HFFc6 (cell line): ENCODE measurements at places on chromosomes 4 and X. TPM values are rescaled to one million over a fixed set of nuclear protein-coding genes. Genes with fewer than 3 reads are reported as not detected.
A peak's percentile ranks its signal among the peaks of the same experiment; 100 is the strongest.

DNA sequence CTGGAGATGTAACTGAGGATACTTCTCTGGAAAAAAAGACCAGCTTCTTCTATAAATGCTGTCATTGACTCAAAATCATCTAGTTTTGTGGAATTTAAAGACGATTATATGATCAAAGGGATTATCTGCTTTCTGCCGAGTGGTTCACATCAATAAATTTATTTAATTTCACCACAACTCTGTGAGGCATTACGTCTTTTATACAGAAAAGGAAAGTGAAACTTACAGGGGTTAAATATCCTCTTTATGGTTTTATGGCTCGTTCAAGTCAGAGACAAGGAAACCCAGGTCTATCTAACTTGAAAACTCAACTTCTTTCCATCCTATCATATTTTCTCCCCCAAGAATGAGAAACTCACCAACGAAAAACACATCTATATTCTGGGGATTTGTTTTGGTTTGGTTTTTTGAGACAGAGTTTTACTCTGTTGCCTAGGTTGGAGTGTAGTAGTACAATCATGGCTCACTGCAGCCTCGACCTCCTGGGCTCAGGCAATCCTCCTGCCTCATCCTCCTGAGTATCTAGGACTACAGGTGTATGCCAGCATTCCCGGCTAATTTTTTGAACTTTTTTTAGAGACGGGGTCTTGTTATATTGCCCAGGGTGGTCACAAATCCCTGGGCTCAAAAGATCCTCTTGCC, 377.9 kb upstream of the EMCN start:
- H3K4me1 ChIP-seq = peaks cover 15% of the 10 kb centered on the region; the same call in 1 of the 2 replicates
- no peaks in the 10 kb centered on the region for H3K27me3 ChIP-seq
- DNase-seq = no peak
- H3K36me3 ChIP-seq = no peaks in the 10 kb centered on the region
- H3K27ac ChIP-seq = peak overlapping the region; percentile 37; the same call in 1 of the 2 replicates

GRCh38 chr4:121216461-121216860, 52.3 kb upstream of the TNIP3 start:
- no peak for DNase-seq
- H3K27me3 ChIP-seq = 0 out of 2 replicates have a peak, but pooled peaks cover 2% of the 10 kb centered on the region
- no peak overlapping the region for H3K27ac ChIP-seq
- H3K4me3 ChIP-seq = no peak overlapping the region
- H3K4me1 ChIP-seq = peaks cover 34% of the 10 kb centered on the region

GRCh38 chr4:38610521-38610920, 53.5 kb upstream of the KLF3 start:
- H3K4me3 ChIP-seq = no peak overlapping the region
- no peak for DNase-seq
- H3K27me3 ChIP-seq = peaks cover 10% of the 10 kb centered on the region
- H3K4me1 ChIP-seq = no peaks in the 10 kb centered on the region; the same call in 1 of the 2 replicates
- no peak overlapping the region for H3K27ac ChIP-seq

DNA sequence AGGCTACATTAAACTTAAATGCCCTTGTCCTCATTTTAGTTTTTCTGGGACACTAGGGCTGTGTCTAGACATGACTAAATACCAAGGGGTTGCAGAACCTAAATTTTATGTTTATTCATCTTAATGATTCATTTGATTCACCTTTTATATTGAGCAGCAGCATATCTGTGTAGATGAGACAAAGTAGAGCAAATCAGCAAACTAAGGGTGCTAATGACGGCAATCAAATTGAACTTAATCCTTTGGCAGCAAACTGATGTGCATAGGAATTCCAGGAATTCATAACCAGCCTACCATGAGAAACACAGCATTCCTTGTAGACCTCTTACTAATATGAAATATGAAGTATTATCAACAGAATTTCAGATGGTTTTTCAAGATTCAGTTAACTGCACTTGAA, 25.1 kb downstream of the EPHA5 start:
- H3K4me3 ChIP-seq = no peak overlapping the region
- no peak overlapping the region for H3K27ac ChIP-seq
- no peaks in the 10 kb centered on the region for H3K4me1 ChIP-seq

DNA sequence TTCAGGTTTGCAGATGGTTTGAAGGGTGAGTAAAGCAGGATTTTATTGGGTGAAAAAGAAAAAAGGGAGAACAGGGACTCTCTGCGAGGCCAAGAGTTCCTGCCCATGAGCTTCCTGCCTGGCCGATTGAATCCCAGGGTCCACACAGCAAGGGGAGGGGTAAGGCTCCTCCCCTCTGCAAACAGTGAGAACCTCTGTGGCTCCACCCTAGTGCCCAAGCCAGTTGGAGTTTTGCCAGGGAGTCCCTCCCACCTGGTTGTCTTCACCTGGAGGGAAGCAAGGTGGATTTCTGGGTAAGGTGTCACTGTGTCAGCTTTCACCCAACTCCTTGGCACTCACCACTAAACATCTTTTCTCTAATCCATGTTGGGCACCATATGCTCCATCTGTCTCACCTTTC, 70.9 kb downstream of the PDHA2 start:
- no peak overlapping the region for H3K4me3 ChIP-seq
- no peaks in the 10 kb centered on the region for H3K36me3 ChIP-seq
- H3K27me3 ChIP-seq = no peaks in the 10 kb centered on the region

Gene SMIM31
- not detected in 2 replicates for total RNA-seq

- no peak for DNase-seq
- H3K36me3 ChIP-seq = peaks cover 3% of the 10 kb centered on the region
- H3K4me1 ChIP-seq = peaks cover 20% of the 10 kb centered on the region
- H3K4me3 ChIP-seq = no peak overlapping the region
- H3K27me3 ChIP-seq = no peaks in the 10 kb centered on the region; the same call in 1 of the 2 replicates
Measured at GRCh38 chr4:48680848-48681568, 99.1 kb downstream of the FRYL start.

DNA sequence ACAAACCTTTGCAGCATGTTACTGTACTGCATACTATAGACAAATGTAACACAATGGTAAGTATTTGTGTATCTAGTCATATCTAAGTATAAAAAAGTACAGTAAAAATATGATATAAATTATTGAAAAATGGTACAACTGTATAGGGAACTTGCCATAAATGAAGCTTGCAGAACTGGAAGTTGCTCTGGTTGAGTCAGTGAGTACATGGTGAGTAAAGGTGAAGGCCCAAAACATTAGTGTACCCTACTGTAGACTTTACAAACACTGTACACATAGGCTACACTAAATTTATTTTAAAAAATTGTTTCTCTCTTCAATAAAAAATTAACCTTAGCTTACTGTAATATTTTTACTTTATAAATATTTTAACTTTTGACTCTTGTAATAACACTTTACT, 25.8 kb downstream of the SPIN3 start:
- no peaks in the 10 kb centered on the region for H3K36me3 ChIP-seq
- H3K27me3 ChIP-seq = no peaks in the 10 kb centered on the region
- no peak for DNase-seq
- H3K4me1 ChIP-seq = peaks cover 7% of the 10 kb centered on the region; the same call in 1 of the 2 replicates
- H3K4me3 ChIP-seq = no peak overlapping the region

DNA sequence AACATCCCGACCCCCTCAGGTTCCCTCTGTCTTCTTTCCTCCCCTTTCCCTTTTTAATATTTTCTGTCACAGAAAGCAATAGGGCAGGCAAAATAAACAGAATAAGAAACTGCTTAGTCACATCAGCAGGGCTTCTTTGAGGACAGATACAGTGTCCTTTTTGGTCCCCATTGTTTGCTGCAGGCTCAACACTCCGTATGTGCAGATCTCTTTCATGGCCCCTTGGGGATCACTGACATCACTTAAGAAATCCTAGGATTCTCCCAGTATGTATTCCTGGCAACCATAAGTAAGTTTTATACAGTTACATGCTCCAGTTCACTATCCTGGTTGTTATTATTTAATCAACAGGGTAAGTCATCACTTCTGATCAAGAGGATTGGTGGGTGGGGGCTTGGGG, 448.0 kb downstream of the NKX6-1 start:
- no peak overlapping the region for H3K27ac ChIP-seq
- no peaks in the 10 kb centered on the region for H3K36me3 ChIP-seq
- no peaks in the 10 kb centered on the region for H3K4me1 ChIP-seq
- H3K4me3 ChIP-seq = no peak overlapping the region

Gene SSX4B
- total RNA-seq = not detected in 3 replicates

Gene NDNF
- 0.09 TPM in 1 of 3 replicates, not detected in the others for total RNA-seq

Gene MAGEA2B
- not detected in 3 replicates for total RNA-seq

Gene FGFBP2
- not detected in 3 replicates for total RNA-seq

DNA sequence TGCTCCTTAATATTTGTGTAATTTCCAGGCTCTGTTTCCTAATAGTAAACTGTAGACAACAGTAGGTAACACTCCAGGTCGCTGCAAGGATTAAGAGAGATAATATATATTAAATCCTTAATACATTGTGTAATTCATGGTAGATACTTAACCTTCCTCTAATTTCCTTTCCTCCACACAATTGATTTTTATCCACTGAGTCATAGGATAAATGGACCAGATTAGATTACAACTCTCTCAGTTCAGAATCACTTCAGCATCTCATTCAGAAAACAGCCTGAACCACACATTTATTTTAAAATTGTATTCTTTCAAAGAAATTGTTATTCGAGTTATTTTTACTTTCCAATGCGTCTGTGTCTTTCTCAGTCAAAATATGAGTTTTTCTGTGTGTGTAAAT, 17.1 kb downstream of the GK2 start:
- no peak for DNase-seq
- no peaks in the 10 kb centered on the region for H3K36me3 ChIP-seq
- H3K27ac ChIP-seq = no peak overlapping the region
- H3K27me3 ChIP-seq = no peaks in the 10 kb centered on the region
- no peaks in the 10 kb centered on the region for H3K4me1 ChIP-seq
- no peak overlapping the region for H3K4me3 ChIP-seq
